ENCODE measurements at places on chromosomes 2 and 18. TPM values are rescaled to one million over a fixed set of nuclear protein-coding genes. Genes with fewer than 3 reads are reported as not detected.
A peak's percentile ranks its signal among the peaks of the same experiment; 100 is the strongest.

- peak overlapping the region; percentile 0 for H3K4me3 ChIP-seq
- peak; percentile 74 for DNase-seq
- peak overlapping the region; percentile 90 for H3K27ac ChIP-seq
- no peaks in the 10 kb centered on the region for H3K27me3 ChIP-seq
- H3K4me1 ChIP-seq = peaks cover 62% of the 10 kb centered on the region
- no peaks in the 10 kb centered on the region for H3K36me3 ChIP-seq
Measured at GRCh38 chr18:13221869-13222855, 3.6 kb downstream of the LDLRAD4 start.

DNA sequence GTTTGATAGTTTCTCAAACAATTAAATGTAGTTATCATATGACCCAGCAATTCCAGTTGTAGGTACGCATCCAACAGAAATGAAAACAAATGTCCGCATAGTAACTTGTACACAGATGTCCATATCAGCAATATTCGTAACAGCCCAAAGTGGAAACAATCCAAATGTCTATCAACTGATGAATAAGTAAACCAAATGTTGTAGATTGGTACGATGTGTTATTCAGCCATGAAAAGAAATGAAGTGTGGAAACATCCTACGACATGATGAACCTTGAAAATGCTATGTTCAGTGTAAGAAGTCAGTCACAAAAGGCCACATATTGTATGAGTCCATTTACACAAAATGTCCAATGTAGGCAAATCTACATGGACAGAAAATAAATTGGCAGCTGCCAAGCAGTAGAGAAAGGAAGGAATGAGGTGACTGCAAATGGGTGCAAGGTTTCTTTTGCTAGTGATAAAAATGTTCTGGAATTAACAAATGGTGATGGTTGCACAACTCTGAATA is 26.9 kb downstream of the GAREM1 start:
- no peaks in the 10 kb centered on the region for H3K36me3 ChIP-seq
- H3K27me3 ChIP-seq = no peaks in the 10 kb centered on the region
- H3K4me3 ChIP-seq = no peak overlapping the region
- H3K27ac ChIP-seq = no peak overlapping the region
- no peaks in the 10 kb centered on the region for H3K4me1 ChIP-seq

NPHP1 gene
- not detected for total RNA-seq

- no peak overlapping the region for H3K4me3 ChIP-seq
- no peak overlapping the region for H3K27ac ChIP-seq
- H3K4me1 ChIP-seq = no peaks in the 10 kb centered on the region
- H3K36me3 ChIP-seq = no peaks in the 10 kb centered on the region
- no peak for DNase-seq
Measured at GRCh38 chr2:173511942-173512341, 157.3 kb downstream of the CDCA7 start.

GREB1 gene
- 2.6 TPM for total RNA-seq

DNA sequence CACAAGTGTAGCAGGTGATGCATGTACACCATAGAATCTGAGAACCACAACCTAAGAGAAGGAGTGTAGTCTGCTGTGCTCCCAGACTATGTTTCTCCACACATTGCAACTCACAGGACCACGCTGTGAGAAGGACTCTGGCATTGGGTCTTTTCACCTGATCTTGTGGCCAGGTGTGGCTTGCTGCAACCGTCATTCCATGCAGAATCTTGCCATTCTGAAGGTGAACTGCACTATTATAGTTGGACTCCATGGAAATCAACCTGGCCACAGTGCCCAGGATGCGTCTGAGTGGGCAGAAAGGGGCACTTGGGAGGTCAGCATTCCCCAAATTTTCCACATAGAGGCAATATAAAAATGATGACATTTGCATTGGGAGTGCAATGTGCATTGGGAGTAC is 122.2 kb downstream of the CAPN13 start:
- no peaks in the 10 kb centered on the region for H3K27me3 ChIP-seq
- H3K36me3 ChIP-seq = no peaks in the 10 kb centered on the region
- no peak for DNase-seq
- H3K27ac ChIP-seq = no peak overlapping the region
- H3K4me3 ChIP-seq = no peak overlapping the region

DNA sequence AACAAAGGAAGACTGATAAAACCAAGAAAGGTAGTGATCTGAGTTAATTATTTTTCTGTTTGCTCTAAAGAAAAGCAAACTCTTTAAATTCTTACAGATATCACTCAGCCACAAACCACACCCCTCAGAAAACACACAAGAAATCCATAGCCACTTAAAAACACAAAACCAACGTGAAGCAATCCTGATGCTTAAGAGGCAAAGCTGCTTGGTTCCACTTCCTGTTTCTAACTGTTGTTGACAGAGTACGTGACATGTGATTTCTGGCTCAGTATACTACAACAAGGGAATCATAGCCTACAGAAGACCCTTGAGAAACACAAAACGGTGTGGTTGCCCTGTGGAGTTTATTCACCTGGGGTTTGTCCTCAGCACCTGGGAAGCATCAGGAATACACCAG is 240.9 kb upstream of the APCDD1 start:
- no peak for DNase-seq
- no peaks in the 10 kb centered on the region for H3K4me1 ChIP-seq
- no peak overlapping the region for H3K27ac ChIP-seq
- H3K36me3 ChIP-seq = no peaks in the 10 kb centered on the region
- H3K27me3 ChIP-seq = no peaks in the 10 kb centered on the region

- H3K4me1 ChIP-seq = no peaks in the 10 kb centered on the region
- H3K27me3 ChIP-seq = no peaks in the 10 kb centered on the region
- H3K27ac ChIP-seq = no peak overlapping the region
- no peaks in the 10 kb centered on the region for H3K36me3 ChIP-seq
- H3K4me3 ChIP-seq = no peak overlapping the region
Measured at GRCh38 chr2:198144660-198145059, 340.3 kb downstream of the PLCL1 start.

DNA sequence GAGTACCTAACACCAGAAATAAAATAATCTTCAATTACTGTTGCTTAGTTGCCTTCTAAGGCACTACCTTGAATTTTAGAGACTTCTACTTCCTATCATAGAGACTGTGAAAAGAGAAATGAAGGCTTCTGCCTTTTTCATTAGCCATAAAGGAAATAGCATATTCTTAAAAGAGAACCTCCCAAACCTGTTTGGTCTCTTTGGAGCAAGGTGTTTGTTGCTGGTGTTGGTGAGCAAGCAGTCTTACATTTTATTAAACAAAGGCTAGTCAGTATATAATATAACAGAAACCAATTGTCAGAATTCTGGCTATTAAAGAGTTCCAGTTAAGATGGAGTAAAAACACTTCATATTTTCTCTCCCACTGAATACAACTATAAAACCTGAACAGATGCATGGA is 116.4 kb downstream of the TAF4B start:
- no peaks in the 10 kb centered on the region for H3K27me3 ChIP-seq
- no peaks in the 10 kb centered on the region for H3K36me3 ChIP-seq
- DNase-seq = no peak
- no peaks in the 10 kb centered on the region for H3K4me1 ChIP-seq
- no peak overlapping the region for H3K4me3 ChIP-seq

GALNT13 gene
- not detected for total RNA-seq

DNA sequence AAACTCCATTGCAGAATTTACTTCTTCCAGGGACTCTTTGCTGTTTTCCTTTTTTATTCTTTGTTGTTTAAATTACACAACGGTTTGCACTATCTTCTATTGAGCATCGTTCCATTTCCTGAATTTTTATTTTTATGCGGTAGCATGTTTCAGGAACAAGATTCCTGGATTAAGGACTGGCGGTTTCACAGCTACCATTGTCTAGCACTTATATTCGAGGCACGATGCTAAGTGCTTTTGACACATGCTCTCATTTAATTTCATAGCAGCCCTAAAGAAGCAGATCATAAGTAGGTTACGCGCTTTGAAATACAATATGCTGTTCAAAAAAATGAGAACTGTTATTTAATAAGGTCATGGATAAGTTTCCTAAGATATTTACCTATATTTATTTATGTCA is 354.4 kb downstream of the ARL6IP6 start:
- no peaks in the 10 kb centered on the region for H3K36me3 ChIP-seq
- no peaks in the 10 kb centered on the region for H3K4me1 ChIP-seq
- no peak for DNase-seq
- H3K27me3 ChIP-seq = no peaks in the 10 kb centered on the region

- peaks cover 54% of the 10 kb centered on the region for H3K36me3 ChIP-seq
- no peak overlapping the region for H3K4me3 ChIP-seq
- no peaks in the 10 kb centered on the region for H3K27me3 ChIP-seq
- H3K4me1 ChIP-seq = no peaks in the 10 kb centered on the region
Measured at GRCh38 chr18:45940724-45941123, 26.4 kb downstream of the EPG5 start.

DNA sequence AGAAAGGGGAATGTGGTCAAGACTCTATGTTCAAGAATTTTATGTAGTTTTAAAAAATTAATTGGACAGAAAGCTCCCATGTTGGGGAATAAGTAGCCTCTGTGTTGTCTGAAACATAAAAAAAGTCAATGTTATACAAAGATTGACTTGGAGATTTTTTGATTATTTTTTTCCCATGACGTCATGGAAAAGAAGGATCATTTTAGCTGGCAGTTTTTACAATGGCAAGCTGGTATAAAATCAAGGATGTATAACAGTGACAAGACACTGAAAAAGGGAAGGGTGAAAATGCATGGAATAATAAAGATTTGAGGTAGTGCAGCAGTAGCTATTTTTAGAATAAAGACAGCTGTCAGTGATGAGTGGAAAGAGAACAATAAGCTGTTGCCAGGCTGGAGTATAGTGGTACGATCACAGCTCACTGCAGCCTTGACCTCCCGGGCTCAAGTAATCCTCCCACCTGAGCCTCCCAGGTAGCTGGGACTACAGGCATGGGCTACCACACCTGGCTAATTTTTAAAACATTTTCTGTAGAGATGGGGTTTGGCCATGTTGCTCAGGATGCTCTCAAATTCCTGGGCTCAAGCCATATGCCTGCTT is 9.2 kb downstream of the SLC39A10 start:
- no peak overlapping the region for H3K27ac ChIP-seq
- H3K36me3 ChIP-seq = no peaks in the 10 kb centered on the region
- H3K4me3 ChIP-seq = no peak overlapping the region
- H3K4me1 ChIP-seq = peaks cover 10% of the 10 kb centered on the region

- no peak for DNase-seq
- H3K27ac ChIP-seq = no peak overlapping the region
- no peaks in the 10 kb centered on the region for H3K27me3 ChIP-seq
- H3K36me3 ChIP-seq = no peaks in the 10 kb centered on the region
- no peaks in the 10 kb centered on the region for H3K4me1 ChIP-seq
Measured at GRCh38 chr18:41231681-41232080, 723.4 kb upstream of the PIK3C3 start.

- H3K4me1 ChIP-seq = peaks cover 11% of the 10 kb centered on the region
- peak overlapping the region; percentile 80 for H3K4me3 ChIP-seq
- H3K27ac ChIP-seq = peak overlapping the region; percentile 93
- peaks cover 31% of the 10 kb centered on the region for H3K27me3 ChIP-seq
- no peaks in the 10 kb centered on the region for H3K36me3 ChIP-seq
- no peak for DNase-seq
Measured at GRCh38 chr2:1743396-1744150, 742 bp downstream of the PXDN start.

- H3K27ac ChIP-seq = no peak overlapping the region
- peaks cover 9% of the 10 kb centered on the region for H3K4me1 ChIP-seq
- no peaks in the 10 kb centered on the region for H3K36me3 ChIP-seq
- no peak overlapping the region for H3K4me3 ChIP-seq
Measured at GRCh38 chr2:64620661-64621060, 33.1 kb downstream of the SERTAD2 start.

All from transverse colon (tissue), 4 donors.